ENCODE measurements at places on chromosomes 1 and 21. TPM values are rescaled to one million over a fixed set of nuclear protein-coding genes. Genes with fewer than 3 reads are reported as not detected.
A peak's percentile ranks its signal among the peaks of the same experiment; 100 is the strongest.

DNA sequence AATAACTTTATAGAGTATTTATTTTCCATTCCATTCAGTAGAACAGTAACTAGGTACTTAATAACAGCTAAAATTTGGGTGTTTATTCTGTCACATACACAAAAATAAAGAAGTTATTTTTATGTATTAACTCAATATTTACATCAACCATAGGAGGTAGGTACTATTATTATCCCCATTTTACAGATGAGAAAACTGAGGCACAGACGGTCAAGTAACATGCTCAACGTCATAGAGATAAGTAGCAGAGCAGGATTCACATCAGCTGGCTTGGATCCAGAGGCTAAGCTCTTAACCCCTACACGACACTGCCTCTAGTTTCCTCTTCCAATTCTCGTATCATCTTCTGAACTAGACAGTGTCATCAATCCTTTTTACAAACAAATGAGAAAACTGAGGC lies 9.3 kb downstream of the ZBTB21 start:
- no peak for DNase-seq

DNA sequence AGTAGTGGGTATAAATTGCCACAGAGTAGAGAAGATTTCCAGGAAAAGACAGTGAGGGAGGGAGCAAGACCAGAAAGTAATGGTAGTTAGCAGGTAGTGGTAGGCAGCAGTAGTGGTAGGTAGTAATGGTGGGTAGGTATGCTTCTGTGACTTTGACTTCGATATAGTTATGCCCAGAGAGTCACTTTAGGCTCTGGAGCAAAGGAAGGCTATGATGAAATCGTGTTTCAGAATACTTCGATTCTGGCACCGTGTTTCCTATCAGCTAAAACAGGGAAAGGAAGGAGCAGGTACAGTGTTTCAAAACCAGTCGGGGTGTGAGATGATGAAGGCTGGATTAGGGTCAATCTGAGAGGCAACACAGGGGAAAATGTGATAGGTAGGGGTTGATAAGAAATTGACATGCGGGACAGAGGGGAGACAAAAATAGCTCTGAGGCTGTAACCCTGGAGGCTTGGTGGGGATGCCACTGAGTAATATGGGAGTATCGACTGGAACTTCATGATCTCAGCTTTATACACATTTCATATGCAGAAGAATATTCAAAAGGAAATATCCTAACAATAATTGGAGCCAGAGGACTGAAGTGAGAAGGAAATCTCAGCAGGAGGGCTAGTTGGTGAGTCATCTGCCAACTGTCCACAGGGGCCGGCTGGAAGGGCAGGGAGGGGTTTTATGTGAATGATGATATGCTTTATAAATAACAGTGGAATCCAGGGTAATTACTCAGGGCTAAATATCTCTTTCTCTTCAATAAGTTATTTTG lies 25.2 kb upstream of the TRIM45 start:
- peak; percentile 94 for DNase-seq

DNA sequence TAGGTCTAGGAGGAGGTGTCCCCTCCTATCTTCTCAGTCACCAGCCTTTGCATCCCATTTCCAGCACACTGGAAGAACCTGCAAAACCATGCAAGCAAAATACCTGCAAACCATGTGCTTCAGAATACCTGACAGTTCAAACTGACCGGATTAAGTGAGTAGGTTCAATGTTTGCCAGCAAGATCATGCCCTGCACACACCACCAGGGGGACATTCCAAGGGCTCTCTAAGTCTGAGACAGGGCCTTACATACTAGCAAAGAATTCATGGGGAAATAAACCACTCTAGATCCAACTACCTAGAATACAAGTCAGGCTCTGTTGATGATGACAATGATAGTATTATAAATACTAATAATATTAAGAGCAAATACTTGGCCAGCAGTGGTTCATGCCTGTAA lies 27.6 kb downstream of the INPP5B start:
- peak; percentile 14 for DNase-seq

- no peak for DNase-seq
Measured at GRCh38 chr1:115118611-115119010, 29.3 kb upstream of the TSPAN2 start.

DNA sequence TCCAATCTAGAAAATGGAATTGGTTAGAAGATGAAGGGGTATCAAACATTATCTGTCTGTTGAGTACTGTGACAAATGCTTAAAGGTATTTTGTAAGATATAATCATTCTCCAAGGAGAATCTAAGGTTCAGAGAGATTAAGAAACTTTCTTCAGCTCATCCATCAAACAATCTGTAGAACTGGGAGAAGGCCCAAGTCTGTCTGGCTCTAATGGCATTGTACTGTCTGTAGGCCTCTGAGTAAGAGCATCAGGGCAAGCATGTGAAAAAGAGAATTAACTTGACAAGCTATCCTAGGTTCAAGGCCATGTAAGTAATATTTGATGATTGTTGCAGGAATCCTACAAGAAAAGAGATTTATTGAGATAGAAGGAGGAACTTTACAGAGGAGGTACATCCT lies 5.3 kb upstream of the FGGY start:
- no peak for DNase-seq

DNA sequence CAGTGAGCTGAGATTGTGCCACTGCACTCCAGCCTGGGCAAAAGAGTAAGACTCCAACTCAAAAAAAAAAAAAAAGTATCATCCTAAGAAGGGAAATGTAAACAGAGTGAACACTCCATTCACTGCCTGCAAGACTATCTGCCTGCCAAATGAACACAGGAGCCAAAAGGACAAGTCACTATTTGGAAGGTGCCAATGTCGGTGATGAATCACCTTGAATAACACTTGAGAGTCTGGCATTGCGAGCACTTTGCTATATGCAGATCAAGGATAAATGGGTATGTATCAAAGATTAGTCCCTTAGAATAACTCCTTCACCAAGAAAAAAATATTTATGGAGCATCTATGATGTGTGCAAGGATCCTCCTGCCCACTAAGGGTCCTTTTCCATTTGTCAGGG lies 6.6 kb downstream of the UBR4 start:
- peak; percentile 94 for DNase-seq

DNA sequence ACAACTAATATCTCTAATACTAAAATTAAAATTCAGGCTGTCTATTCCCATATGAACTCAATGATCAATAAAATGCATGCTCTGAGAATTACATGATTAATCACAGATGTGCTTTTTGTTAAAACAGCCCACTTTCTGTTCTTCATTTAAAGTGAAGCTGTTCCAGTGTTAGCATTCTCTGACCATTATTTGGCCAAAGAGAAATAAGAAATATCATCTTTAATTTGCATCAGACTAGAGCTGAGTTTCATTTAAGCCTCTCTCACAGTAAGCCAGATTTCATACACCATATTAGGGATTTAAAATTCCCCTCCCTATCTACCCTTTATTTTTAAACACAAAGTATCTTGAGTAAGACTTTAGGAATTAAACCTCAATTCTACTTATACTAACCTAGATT lies 261.6 kb downstream of the TPR start:
- DNase-seq = peak; percentile 20

The FAM72B gene
- 5.6 TPM for total RNA-seq

DNA sequence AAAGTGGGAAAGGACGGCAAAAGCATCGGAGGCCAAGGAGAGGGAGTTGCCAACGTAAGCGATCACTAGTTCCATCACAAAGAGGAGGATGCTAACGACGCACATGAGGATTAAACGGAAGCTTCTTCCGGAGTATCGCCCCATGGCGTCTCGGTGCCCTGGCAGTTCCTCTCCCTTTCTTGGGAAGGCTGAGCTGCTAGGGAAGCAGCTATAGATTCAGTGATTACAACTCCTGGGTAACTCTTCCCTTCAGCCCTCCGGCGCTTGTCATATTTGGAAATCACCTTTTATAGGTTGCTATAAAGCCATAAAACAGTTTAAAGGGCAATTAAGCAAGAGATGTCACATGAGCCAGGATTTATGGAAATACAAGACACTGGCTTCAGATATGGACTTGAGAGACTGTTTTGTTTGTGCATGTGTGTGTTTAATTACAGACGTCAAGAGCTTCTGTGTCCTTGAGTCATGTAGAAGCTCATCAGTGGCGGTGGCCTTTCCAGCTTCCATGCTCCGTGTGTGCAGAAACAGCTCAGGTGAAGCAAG lies 30.6 kb upstream of the SLC30A10 start:
- no peak for DNase-seq

- peak; percentile 76 for DNase-seq
Measured at GRCh38 chr1:15168479-15168878, 14.9 kb downstream of the TMEM51 start.

DNA sequence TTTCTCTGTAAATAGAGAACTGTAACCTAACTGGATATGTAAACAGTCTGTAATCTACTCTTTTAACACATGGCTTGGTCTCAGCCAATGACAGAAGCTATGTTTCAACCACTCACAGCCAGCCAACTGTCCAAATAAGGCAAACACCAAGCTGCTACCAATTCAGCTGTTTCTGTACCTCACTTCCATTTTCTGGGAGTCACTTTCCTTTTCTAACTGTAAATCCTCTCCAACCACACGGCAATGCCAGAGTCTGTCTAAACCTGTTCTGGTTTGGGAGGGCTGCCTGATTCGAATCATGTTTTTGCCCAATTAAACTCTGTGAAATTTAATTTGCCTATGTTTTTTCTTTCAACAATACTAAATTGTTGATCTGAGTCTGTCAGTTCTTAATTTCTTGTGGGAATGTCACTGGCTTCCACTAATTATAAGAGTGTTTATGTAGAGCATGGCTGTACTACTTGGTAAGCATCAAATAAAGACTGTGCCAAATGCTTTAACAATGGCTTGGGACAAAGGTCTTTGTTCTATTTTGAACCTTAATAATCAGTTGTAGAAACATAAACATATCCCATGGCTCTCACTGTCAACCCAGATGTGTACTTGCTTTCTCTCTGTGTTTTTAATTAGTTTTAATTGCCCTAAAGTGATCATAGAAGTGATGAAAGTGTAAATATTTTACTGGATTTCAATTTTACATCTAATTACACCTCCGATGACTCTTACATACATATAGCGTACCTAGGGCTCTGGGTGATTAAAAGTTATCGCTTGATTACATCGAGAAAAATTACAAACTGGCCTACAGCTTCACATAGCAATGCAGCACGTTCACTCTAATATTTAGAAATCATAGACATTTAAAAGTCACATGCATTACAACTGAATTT lies 1144.6 kb upstream of the TMPRSS15 start:
- no peak for DNase-seq

DNA sequence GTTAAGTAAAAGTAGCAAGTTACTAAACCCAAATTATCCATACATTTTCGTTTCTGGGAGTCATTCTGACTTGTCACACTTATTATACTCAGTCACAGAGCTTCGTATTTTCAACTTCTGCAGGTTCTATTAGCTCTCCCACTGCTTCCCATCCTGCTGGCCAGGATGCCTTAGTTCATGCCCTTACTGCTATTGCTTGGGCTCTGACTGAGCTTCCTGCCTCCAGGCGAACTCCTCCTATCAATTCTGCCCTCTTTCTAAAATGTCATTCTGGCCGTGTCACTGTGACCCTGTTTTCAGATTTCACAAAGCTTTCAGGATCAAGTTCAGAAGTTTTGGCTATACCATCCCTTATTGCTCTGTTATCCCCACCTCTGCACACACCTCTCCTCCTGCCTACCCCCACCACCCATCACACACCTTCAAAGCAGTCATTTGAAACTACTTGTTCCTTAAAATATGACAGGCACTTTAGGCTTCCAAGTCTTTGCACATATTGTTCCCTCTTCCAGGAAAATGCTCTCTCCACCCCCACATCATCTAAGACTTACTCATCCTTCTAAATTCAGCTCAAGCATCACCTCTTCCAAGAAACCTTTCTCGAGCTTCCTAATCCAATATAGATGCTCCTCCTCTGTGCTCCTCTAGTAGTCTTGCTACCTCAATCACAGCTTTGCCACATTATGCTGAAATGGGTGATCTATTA lies 278.0 kb downstream of the BRINP2 start:
- peak; percentile 22 for DNase-seq

The C8A gene
- total RNA-seq = not detected

The PTAFR gene
- total RNA-seq = 0.65 TPM

The LEFTY1 gene
- total RNA-seq = not detected

The SUMO3 gene
- total RNA-seq = 130 TPM

Data from fibroblast of the aortic adventitia (primary cell).